GM04503 (cell line): ENCODE measurements at places on chromosomes 3 and 15.

GRCh38 chr15:51450001-51450400 lies 108.5 kb downstream of the GLDN start:
- DNase-seq: no peak

DNA sequence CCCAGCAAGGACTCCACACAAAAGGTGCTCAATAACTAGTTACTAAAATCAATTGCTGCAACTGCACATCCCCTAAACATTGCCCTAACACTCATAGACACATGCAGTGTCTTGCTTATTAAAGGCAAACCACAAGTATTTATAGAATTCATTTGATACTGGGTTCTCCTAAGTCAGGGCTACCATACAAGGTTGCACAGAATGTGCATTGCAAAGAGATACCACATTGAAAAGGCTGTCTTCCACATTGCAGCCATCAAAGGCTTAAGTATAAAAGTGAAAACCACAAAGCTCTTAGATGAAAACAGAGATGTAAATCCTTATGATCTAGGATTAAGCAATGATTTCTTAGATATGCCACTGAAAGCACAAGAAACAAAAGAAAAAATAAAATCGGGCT lies 33.6 kb upstream of the TOPAZ1 start:
- no peak for DNase-seq

DNA sequence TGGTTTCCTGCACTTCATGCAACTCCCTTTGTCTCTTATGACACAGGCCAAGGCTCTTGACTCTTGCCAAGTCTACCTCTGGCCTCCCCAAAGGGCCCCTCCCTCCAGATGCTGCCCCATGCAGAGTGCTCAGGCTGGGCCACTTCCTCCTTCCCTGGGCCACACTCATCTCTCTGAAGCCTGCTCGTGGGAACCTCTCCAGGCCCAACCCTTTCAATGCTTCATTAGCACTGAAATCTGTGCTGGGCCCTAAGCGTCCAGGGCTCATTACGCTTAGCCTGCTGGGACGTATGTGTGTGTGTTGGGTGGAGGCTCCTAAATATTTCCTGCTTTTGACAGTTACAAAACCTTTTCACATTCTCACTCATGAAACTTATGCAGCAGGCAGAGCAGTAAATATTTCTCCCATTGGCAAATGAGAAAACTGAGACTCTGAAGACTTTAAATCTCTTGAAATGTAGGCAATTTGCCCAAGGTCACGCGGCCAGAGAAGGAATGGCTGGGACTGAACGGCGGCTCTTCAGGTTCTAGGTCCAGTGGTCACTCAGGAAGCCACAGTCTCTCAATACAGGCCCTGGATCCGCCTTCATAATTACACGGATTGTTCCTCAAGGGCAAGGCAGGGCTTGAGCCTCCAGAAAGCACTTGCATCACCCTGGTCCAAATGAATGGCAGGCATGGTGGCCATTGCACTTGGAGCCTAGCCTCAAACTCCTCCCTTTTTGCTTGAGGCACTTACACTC lies 241.7 kb upstream of the HES1 start:
- no peak for DNase-seq

GRCh38 chr3:157166115-157166514 lies 6.2 kb upstream of the CCNL1 start:
- DNase-seq: no peak

DNA sequence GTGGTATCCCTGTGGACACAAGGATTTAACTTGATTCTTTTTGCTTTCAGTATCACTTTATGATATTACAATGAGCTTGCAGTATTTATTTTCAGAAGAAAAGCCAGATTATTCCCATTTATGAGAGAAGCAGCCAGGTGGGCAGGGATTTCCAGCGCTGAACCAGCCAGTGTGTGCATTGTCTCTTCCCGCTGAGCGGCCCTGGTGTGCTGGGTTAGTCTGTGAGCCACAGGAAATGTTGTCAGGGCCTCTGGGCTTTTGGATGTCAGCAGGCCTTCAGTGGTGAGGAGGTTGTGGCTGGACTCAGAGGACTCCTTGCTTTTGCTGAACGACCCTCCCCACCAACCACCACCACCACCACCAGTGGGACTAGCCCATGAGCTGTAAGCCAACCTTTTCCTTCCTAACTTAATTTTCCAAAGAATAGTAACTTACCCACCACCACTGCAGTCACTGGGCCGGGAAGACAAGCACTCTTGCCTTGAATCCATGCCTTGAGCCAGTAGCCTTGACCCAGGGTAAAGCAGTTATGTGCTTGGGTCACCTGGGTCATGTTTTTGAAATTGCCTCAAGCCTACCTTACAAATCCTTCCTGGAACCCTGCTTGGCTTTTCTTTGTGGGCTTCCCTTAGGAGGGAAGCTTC lies 33.1 kb downstream of the FLNB start:
- no peak for DNase-seq

DNA sequence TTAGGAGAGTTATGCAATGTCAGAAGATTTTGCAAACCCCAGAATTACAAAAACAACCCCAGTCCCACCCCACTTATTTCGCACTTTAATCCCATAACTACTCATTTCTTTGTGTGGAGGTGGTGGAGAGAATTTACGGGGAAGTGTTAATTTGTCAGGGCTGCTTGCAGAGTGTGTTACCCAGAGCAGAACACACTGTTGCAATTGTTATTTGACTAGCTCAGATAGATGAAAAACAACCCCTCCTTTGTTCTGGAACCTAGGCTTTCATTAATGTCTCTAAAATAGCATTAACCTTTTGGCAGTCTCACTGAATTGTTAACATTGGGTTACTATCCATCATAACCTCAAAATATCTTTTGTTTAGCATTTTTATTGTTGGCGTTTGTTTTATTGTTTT lies 55.8 kb upstream of the MINAR1 start:
- no peak for DNase-seq

- no peak for DNase-seq
These were observed 30.4 kb upstream of the TMCO5A start for GRCh38 chr15:37903919-37904625.
